ENCODE measurements at places on chromosomes 3 and 15.

DNA sequence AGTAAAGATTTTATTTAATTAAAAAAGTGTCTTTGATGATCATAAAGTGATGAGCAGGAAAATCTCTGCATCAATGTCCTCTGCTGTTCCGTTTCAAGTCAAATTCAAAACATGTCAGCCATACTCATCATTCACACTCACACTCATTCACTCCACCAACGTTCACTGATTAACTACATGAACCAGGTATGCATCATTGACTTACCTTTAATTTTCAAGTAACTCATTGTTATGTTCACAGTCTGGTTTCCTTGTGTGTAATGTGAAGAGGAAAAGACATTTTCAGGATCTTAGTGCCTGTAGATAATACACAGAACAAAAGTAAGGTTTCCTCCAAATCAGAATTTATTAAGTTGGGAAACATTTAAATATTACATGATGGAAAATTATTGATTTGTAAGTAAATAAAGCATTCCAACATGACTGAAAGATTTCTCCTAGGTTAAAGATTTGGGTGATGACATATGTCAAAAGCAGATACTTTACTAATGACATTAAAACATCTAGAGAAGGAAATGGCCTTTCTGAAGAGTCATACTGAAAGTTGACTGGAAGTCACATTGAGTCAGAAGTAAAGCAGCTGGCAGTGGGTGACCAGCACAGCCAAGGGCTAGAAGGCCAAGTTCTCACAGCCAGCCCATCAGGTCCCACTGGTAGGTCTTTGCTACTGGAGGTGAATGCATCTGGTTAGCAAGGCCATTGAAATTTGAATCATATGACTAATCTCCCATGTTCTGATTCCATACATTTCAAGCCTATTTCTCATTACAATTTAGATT is 251.9 kb downstream of the CDIN1 start:
- peak; percentile 82 for DNase-seq

DNA sequence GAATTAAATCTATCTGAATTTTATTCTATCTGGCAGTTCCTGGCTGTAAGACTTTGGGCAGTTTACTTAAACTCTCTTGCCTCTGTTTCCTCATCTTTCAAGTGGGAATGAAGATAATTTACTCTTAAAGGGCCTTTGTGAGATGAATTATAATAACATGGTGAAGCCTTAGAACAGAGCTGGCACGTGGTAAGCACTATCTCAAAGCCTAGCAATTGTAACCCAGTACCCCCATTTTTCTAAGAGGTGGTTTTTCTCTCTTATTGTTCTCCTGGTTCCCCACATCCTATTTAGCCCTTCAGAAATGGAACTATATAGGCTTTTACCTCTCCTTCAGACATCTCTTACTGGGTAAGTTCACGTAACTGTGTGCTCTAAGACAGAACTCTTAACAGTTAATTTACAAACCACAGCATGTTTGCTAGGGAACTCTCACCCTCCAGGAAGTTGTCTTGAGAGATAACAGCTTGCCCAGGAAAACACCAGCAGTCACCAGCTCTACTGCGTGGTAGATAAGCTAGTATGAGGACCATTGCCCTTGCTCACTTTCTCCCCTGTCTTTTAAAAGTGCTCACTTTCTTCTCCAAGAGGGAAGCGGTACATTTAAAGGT is 12.3 kb upstream of the CRBN start:
- no peak for DNase-seq

- no peak for DNase-seq
These were observed 40.3 kb downstream of the CDAN1 start for GRCh38 chr15:42696626-42697025.

DNA sequence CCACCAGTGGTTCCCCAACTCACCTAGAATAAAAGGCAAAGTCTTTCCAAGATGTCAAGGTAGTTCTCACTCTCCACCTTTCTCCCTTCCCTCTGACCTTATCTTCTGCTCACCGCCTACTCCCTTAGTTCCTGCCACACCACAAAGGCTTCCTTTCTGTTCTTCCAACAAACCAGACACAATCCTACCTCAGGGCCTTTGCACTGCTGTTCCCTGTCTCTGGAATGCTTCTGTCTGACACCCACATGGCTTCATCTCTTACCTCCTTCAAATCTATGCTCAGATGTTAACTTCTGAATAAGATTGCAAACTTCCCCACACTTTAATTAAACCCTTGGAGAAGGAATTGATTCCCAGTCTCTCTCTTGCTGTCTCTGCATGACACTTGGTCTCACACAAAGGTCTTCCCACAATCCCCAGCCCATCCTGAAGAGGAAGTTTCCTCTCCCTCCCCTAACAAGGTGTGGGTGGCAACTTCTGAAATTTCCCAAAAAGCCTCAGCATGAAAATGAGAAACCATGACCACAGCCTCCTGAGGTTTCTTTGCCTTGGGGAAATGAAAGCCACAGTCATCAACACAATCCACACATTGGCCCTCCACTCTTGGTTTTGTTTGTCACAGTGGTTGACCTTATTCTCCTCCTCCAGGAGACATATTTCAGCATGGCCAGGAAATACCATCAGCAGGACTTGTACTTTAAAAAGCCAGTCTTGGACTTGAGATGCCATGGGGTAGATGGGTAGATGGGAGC is 3.0 kb upstream of the RYK start:
- DNase-seq: no peak

DNA sequence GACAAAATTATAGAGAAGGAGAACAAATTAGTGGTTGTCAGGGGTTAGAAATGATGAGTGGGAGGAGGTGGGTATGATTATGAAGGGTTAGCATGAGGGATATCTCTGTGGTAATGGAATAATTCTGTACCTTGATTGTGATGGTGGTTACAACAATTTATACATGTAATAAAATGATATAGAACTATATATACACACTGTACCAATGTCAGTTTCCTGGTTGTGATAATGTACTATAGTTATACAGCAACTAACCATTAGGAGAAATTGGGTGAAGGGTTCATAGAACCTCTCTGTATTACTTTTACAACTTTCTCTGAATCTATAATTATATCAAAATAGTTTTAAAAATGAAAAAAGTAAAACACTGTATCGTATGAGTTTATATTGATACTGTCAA is 148.1 kb downstream of the ZNF621 start:
- no peak for DNase-seq

- DNase-seq: no peak
These were observed 321.0 kb upstream of the NAALADL2 start for GRCh38 chr3:174538151-174538550.

GRCh38 chr3:161273589-161274218 is 52.6 kb downstream of the NMD3 start:
- DNase-seq: peak; percentile 52

GRCh38 chr3:177674186-177674585 is 476.9 kb upstream of the TBL1XR1 start:
- DNase-seq: no peak

GRCh38 chr3:188085584-188086560 is 68.1 kb upstream of the LPP start:
- no peak for DNase-seq

DNA sequence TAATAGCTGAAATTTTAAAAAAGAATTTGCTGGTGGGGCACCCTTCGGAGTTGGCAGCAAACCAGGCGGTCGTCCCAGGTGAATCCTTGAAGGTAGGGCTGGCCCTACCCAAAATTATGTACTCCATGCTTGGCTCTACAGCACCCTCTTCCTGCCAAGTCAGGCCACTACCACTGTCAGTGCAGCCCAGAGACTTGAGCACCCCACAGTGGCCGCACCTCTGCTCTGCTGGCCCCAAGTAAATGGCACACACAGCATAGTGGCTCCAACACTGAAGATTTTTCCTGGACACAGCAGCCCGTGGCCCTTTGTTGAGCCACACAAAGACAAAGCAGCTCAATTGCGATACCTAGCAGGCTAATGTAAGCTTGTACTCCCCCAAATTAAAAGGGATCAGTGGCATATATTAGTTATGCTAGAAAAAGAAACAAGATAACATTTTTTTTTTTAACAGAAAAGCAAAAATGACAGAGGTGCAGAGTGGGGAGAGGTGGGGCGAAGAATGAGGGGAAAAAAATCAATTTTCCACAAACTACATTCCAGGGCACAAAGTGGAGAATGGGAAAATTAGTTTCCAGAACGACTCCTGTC is 250.5 kb downstream of the UACA start:
- DNase-seq: peak; percentile 29

DNA sequence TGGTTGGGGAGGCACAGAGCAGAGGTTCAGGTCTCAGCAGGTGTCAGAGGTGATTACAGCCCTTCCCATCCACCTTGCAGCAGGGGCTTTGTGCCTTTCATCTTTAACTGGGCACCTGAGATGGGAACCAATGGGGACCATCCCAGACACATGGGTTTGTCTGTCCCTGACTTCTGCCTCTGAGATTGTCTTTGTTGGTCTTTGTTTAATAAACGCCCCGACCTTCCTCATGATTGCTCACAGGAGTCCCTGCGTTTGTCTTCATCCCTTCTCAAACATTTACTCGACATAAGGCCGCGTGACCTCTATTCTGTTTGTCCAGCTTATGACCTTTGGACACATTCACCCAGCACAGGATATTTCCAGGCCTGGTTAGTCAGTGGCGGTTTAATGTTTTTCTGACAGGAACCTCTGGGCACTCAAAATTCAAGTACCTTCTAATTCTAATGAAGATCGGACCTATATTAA is 5.9 kb downstream of the ZSCAN2 start:
- DNase-seq: no peak

DNA sequence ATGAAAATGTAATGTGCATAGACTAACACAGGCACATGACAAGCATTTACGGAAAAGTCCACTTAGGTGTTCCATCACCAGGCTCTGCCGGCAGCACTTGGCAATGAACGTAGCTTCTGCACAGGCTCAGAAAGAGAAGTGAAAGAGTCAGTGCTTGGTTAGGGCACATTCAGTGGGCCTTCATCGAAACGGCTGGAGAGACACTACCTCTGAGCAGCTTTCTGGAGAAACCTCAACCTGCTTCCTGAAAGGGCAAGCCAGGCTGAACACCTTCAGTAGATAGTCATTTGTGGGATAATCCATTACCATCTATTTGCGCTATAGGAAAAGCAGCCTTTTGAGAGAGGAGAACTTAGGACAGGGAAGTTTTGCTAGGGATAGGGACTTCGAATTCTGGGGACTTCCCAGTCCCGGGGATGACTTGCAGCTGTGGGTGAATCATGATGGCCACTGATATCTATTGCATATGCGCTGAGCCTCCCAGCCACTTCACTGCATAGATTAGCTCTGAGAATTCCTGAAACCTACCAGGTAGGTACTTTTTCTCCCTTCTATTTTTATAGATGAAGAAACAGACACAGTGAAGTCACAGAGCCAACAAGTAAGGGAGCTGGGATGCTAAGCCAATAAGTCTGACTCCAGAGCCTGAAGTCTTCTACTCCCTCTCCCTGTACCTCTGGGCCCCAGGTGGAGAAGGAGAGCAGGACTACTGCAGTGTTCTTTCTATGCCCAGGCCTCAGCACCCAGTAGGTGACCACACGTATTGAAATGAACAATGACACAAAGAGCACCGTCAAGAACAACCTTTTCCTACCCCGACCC is 4.2 kb upstream of the SH2D7 start:
- DNase-seq: no peak

GRCh38 chr3:74048699-74049098 is 424.0 kb upstream of the PDZRN3 start:
- no peak for DNase-seq

DNA sequence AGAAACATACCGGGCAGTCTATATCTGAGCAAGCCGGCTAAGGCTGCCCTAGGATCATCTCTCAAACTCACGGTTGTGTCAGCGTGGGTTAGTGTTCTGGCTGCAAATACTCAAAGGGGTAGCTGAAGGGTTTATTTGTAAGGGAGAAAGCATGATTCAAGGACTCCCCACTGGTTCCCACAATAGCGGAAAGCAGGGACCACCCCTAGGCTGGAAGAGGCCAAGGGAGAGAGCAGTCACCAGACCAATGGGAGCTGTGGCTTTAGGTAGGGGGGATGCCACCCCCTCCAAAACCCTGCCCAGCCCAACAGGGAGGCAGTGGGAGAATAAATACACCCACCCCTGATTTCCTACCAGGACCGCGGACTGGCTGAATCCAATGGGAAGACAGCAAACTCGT is 7.3 kb upstream of the LMCD1 start:
- DNase-seq: no peak

- DNase-seq: no peak
These were observed 148.6 kb upstream of the NSMCE3 start for GRCh38 chr15:29418178-29418577.

DNA sequence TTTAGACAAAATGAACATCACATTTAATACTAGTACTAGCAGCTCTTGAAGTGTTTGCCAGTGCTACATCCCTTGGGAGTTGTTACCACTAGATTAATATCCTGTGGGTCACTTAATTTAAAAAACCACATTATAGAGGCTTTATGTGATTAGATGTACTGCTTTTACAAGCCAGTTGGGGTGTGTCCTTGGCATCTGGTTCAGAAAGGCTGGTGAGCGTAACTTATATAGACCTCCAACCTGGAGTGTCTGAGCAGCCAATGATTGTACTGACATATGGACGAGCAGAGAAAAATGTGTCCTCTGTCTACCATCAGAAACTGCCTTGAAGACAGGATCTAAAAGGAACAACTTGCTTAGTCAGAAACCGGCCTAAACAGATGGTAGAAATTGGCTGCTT is 306.2 kb upstream of the ATP11B start:
- no peak for DNase-seq

- DNase-seq: peak; percentile 56
These were observed 4.7 kb upstream of the FAM240A start for GRCh38 chr3:46607603-46608028.

- peak; percentile 78 for DNase-seq
These were observed 32.1 kb upstream of the HEG1 start for GRCh38 chr3:125087768-125088391.

- peak; percentile 91 for DNase-seq
These were observed 181.4 kb downstream of the GAP43 start for GRCh38 chr3:115804713-115805119.

- DNase-seq: no peak
These were observed 81.2 kb downstream of the TLE3 start for GRCh38 chr15:70016511-70016994.

GRCh38 chr3:10609134-10609533 is 103.7 kb upstream of the ATP2B2 start:
- DNase-seq: no peak

- DNase-seq: no peak
These were observed 135.6 kb downstream of the TPRA1 start for GRCh38 chr3:127454968-127455367.
